NCI-H1048 (cell line): ENCODE measurements at places on chromosomes 12 and 14.

GRCh38 chr12:107584563-107584962 lies 101.0 kb upstream of the PWP1 start:
- DNase-seq, result no peak

DNA sequence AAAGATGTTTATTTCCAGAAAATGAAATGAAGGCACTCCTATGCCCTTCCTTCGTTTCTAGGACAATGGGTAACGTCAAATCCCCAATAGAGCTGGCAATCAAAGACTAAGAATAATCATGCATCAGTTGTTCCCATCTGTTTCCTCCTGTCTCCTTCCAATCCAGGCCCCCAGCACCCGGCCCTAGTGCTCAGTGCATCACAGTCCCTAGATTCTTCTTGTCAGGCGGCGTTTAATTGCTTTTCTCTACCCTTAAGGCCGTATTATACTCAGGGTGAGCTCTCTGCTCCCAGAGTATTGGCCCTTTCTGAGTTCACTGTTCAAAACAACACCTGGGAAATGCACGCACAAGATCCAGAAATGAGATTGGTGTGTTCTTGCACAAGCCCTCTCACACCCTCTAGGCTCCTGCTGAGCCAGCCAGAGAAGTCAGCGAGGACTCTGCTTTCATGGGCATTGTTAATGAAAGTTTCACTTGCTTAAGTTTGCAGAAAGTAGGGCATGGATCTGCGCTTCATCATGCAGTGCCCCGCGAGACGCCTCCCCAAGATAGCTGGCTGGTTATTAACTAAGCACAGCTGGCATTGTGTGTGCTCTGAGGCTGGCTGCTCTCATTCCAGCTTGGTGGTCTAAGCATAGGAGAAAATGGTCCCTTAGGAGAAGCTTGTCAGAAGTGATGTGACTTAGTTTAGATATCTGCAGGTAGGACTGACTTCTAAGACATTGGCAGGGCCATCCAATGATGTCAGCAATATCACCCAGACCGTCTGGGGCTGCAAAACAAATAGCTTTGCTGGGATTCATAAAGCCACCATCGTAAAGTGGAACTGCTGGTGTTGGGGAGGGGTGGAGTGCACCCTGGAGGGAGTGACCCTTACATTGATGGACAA lies 28.7 kb downstream of the CRACR2A start:
- DNase-seq, result no peak

DNA sequence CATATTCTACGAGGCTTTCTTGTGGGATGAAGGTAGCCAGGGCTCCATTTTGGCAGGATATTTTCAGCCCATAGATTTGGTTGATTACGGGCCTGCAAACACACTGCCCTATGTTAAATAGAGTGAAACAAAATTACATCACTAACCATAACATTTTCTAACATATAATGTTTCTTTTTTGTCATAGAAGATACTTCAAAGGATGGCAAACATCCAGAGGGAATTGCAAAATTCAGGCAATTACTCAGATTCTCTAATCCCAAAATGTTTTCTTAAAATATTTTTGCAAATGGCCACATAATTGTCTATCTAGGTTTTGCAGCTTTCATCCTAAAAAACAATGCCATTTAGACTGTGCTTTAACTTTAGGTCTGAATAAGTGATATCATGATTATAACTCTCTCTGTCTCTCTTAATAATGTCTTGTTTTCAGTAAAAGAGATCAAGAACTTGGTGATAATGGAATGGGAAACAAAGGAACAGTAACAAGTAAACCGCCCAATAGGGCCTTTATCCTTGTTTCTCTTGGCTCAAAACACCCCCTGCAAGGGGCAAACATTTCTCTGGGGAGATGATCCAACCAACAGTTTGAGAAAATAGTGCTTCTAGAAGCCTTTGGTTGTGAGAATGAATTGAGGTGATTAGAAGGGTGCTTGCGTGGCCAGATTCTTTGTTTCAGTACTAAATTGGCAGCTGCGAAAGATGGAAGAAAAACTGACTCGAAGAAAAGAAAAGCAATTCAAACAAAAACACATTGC lies 54.4 kb upstream of the BTG1 start:
- no peak for DNase-seq

DNA sequence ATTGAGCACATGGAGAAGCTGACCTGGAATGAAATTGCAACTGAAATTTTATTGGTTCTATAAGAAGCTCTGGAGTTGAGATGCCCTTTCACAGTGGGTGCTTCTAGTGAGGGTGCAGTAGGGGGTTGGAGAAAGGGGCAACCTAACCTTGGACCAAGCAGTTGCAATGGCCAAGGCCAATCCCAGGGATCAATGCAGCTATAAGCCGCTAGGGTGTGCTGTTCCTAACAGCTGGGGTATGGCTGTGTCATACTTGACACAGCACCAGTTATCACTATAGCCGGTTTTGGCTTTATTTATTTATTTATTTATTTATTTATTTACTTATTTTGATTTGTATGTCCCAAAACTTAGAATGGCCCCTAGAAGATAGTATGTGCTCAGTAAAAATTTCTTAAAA lies 505.9 kb downstream of the FLRT2 start:
- no peak for DNase-seq

DNA sequence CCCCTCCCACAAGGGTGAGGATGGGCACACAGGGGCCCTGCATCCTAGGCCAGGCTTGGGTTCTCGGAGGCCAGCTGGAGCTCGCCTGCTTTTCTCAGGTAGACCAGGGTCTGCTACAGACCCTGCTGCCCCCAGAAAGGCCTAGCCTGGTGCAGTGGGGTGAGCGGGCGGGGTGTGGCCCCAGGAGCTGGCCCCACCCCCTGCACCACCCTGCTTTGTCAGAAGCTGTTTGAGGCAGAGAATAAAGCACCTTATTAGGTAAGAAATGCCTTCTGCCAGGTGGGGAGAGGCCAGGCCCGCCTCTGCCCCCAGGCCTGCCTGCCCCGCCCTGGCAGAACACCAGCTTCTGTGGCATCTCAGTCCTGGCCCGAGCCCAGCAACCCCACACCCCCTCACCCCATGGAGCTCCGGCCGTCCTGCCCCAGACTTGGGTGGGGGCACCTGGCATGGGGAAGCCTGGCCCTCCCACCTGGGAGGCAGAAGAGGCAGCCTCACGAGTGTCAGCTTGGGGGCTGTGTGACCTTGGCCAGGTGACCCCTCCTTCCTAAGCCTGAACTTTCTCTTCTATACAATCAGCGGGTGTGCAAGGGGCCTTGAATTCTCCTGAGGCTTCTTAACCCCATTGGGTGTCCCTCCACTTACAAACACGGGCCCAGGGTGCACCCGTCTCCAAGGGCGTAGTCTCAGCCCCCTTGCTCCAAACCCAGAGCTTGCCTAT lies 43.2 kb downstream of the KRT80 start:
- no peak for DNase-seq

- DNase-seq, result no peak
Observed at GRCh38 chr12:68224613-68225285, 861 bp downstream of the IL26 start.

- DNase-seq, result no peak
Observed at GRCh38 chr14:50380455-50380854, 16.2 kb downstream of the CDKL1 start.
